ENCODE measurements at places on chromosomes 16 and 17.
A peak's percentile ranks its signal among the peaks of the same experiment; 100 is the strongest.

- DNase-seq = no peak
Measured at GRCh38 chr16:70657956-70658355, 11.6 kb downstream of the IL34 start.

- no peak for DNase-seq
Measured at GRCh38 chr17:81854974-81855774, 5.2 kb downstream of the P4HB start.

- DNase-seq = no peak
Measured at GRCh38 chr16:10765772-10766171, 22.1 kb downstream of the NUBP1 start.

DNA sequence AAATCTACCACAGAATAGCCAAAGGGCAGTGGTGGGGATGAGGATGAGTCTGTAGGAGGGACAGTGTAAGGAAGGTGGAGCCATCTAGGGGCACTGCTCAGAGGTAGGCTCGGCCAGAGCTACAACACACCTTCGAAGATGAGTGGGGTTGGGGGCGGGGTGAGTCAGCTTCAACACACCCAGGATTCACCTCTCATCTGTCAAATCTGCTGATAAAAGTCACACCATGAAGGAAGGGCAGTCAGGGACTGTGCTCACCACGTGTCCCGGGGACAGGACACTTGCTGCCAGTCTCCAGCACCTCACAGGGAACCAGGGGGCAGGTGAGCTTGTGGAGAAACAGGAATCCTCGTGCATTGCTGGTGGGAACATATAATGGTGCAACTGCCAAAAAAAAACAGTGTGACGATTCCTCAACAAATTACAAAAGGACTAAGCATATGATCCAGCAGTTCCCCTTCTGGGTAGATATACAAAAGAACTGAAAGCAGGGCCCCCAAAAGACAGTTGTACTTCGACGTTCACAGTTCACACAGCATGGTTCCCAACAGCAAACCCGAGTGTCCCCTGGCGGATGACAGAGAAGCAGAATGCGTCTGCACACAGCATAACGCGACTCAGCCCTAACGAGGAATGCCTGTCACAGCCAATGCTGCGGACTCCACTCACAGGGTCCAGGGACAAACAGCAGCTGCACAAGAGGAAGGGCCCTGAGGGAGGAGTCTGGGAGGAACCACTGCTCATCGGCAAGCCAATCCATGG lies 133.1 kb downstream of the ANKRD11 start:
- DNase-seq = no peak

- no peak for DNase-seq
Measured at GRCh38 chr16:89709166-89709565, 7.7 kb upstream of the SPATA2L start.

DNA sequence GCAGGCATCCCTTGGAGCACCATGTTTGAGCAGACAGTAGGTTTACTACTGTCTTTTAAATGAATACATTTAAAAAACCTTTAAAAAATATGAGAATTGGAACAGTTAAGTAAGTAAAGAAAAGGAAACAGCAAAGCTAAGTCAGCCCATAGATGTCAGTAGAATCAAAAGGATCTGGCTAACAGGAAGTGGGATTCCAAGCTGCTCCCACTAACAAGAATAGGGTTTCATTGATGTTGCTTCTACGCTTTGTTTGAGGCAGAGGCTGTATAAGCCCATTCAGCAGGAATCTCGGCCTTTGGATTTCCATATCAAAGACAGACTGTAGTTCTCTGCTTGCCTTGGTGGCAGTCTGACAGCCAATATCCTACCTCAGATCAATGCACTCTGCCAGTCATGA lies 122.9 kb upstream of the ELAC2 start:
- peak; percentile 67 for DNase-seq

GRCh38 chr16:8585857-8586256 lies 4.5 kb downstream of the TMEM114 start:
- no peak for DNase-seq

DNA sequence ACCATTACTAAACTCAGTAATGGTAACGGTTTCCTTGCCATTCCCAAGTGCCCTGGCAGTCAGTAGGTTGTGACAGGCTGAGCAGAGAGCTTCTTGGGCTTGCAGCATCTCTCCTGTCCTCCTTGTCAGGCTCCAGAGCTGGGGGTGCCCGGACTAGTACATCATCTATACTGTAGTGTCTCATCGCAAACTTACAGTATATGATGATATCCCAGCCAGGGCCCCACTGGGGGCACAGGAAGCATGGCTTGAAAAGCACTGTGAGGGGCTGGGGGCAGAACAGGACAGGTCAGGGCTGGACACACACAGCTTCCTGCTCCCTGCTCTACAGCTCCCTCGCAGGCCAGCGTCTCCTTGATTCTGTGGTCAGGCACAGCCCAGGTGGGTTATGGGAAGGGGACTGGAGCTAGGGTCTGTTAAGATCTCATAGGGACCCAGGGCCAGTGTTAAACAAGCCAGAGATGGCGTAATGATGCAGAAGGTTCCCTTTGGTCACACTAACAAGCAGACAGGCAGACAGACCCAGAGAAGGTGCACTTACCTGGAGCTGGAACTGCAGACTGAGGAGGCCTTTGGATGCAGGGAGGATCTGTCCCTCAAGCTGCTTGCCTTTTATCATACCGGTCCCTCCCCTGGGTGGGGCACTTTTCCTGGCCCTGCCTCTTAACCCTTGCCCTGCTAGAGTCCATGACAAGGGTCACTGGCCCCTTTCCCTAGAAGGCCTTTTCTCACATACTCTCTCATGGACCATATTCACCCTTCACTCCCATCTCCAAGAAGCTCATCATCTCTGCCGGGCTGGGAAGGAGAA lies 6.8 kb downstream of the ERAL1 start:
- DNase-seq = no peak

- peak; percentile 74 for DNase-seq
Measured at GRCh38 chr17:48500435-48501426, 30.1 kb downstream of the HOXB1 start.

DNA sequence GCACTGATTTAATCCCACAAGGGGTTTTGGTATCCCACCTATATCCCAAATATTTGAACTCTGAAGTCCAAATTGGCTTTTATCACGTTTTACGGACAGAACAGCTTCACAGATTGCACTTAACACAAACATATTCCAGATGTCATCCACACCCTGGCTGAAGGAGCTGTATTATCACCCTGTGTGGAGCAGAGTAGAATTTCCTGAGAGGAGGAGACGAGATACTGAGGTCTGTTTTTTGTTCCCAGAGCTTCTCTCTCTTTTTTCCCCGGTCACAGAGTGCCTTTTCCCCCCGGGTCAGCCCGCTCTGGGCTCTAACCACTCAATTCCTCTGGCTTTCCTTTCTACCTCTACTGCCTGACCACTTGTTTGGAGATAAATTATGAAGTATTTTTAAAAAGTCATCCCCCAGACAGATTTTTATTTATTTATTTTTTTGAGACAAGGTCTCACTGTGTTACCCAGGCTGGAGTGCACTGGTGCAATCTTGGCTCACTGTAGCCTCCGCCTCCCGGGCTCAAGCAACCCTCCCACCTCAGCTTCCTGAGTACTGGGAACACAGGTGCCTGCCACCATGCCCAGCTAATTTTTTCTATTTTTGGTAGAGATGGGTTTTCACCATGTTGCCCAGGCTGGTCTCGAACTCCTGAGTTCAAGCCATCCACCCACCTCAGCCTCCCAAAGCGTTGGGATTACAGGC lies 30.7 kb downstream of the DNAH2 start:
- DNase-seq = peak; percentile 22

DNA sequence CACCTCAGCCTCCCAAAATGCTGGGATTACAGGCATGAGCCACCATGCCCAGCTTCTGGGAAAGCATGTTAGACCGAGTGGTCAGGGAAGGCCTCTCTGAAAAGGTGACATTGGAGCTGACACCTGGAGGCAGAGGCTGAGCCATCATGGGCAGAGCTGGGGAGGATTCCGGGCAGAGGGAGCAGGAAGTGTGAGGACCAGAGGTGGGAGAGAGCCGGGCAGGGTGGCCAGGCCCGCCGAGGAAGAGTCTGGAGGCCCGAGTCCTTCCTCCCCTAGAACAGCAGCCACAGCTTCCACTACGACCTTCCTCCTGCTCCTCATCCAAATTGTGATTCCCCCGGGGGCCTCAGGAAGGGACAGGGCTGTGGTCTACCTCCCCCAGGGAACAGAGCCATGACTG lies 74.7 kb downstream of the COG7 start:
- no peak for DNase-seq

DNA sequence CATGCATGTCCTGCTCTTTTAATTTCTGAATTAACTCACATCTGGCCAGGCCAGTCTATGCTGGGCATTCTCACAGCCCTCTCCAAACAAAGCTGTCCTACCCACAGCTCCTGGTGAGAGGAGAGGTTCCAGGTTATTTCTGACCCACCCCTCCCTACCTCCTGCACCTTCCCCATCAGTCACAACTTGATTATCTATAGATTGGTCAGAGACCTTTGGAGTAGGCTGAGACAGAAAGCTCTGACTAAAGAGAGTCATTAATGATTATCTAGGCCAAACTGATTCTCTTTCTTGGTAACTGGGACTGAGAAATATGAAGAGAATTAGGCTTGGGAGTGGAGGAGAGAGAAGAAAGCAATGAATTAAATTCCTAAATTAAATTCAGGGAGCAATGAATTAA lies 1.4 kb upstream of the KRT222 start:
- no peak for DNase-seq

GRCh38 chr16:1027501-1027815 lies 45.1 kb upstream of the SSTR5 start:
- no peak for DNase-seq

DNA sequence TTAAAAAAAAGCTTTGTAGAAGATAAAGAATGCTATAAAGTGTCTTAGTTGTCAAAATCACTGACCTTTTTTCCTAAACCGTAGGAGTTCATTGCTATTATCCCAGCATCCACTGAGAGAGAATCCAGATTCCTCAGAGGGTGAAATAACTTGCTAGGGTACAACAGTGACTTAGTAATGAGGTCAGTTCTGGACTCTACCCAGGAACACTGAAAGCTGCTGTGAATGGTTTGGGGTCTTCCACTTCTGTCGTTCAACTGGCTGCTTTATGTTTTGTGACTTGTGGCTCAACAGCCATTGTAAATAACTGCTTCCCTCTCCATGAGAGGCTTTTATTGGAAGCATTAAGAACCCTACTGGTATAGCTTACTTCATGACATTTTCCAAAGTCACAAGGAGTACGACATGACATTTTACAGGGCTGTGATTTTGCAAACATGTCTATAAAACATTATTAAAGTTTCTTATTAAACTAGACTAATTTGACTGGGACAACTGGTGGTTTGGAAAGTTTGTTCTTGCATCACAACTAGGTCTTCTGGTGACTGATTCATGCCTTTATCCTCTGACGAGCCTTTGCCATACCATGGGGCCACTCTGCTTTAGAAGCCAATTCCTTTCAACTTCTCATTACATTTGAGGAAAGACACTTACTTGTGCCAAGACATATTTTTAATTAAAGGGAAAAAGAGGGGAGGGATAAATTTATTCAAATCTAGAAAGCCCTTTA lies 92.2 kb upstream of the CDH11 start:
- peak; percentile 33 for DNase-seq

DNA sequence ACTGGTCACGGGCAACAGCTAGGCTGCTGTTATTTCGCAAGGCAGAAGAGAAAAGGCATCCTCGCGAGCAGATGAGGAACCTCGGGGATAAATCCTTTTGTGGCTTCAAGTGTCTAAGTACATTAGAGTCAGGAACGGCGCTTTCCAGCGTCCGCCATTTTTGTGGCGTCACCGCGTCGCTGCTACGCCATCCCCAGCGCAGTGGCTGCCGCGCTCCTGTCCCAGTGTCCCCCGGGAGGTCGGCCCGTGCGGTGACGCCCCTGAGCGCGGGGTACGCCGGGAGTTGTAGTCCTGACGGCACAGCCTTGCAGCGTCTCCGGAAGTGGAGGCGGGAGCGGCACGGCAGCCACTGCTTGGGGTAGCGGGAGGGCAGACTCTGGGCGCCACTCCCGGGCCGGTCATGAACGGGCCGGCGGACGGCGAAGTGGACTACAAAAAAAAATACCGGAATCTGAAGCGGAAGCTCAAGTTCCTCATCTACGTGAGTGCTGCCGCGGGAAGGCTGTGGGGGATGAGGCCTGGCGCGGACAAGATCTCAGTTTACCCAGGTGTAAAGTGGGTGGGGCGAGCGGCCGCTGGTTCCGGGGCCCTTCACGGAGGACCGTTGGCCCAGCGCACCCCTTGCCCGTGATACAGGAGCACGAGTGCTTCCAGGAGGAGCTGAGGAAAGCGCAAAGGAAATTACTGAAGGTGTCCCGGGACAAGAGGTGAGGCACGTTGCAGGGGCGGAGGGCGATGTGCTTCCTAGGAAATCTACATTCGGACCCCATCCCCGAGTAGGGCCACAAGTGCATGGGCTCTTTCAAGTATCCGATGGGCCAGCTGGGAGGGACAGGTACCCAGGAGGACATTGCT lies at the start of gene INO80E:
Gene INO80E (plus strand): TSS at position 331 of the 855 bp plus-strand sequence. CDS start 70 bp downstream, at position 401.
- DNase-seq = peak; percentile 95

DNA sequence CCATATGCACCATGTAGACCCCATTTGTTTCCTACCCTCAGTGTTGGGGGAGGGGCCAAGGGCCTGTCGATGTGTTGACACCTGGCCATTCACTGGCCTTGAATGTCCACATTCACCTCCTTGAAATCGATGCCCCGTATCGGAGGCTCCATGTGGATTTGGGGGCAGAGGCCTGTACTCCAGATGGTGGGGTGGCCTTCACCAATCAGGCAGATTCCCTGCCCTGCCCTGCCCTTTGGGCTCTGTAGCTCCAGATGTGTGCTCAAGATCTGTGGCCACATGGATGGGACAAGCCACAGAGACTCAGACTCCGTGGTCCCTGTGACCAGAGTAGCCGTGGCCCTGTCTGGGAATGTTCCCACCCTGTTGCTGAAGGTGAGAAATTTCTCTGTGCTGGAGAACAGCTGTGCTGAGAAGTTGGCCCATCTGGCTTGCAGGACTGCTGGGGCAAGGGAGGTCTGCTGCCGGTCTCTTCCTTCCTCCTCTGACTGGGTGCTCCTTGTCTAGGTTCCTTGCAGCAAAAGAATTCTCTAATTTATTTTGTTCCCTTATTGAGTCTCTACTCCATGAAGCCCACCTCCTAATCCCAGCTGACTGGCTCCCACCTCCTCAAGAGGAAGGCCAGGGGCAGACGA lies 221.3 kb downstream of the SEC14L1 start:
- no peak for DNase-seq

GRCh38 chr17:34493917-34494316 lies 85.5 kb upstream of the TMEM132E start:
- DNase-seq = no peak

DNA sequence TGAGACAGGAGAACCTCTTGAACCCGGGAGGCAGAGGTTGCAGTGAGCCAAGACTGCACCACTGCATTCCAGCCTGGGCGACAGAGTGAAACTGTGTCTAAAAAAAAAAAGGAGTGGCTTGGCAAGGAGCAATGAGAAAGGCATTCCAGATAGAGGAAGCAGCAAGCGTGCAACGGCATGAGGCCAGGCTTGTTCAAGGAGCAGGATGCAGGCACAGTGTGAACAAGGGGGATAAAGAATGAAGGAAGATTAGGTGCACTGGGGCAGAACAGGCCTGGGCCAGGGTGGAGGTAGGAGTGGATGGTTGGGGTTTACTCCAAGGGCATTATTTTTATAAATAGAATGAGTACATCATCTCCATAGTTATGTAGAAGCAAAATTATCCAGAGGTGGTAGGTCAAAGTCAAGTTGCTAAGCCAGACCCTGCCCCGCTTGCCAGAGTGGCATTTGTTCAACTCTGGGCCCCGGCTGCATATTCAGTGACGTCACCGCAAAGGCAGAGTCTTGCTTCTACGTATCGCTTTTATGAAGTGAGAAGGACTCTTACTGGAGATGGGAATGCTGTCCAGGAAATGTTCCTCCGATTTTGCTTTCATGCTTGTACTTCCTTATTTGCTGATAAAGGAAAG lies 100.2 kb downstream of the KATNIP start:
- no peak for DNase-seq

- no peak for DNase-seq
Measured at GRCh38 chr16:75922250-75922649, 196.0 kb upstream of the CPHXL start.
